Panc1 (cell line): ENCODE measurements at places on chromosomes 2 and 18.

GRCh38 chr18:38670486-38670885 lies 1104.9 kb upstream of the CELF4 start:
- no peak for DNase-seq

DNA sequence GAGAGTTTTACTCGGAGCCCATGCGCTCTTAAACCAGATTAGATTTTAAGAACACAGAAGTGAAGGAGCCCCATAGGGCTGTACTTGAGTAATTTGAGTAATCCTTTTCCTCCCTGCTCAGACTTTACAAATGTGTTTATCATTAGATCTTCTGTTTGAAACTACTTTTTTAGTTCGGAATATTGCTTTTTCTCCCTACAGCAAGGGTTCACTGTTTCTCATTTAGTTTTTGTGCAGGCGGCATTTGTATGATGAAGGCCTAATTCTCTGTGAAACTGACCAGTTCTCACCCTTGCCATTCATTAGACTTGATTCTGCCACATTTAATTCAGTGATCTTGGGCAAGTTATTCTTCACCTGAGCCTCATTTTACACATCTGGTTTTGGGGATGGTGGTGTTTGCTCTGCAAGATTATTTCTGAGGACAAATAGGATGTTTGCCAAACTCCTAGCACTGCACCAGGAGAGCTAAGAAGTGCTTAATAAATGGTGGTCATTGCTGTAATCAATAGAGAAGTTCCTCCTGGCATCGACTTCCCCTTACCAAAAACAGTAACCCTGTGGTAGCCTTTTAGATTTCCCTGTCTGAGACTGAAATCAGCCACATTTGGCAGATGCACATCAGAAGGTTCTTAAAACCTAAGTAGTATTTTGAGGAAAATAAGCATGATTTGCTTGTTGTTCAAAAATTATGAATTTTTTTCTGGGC lies 2.2 kb downstream of the B3GNT2 start:
- no peak for DNase-seq

DNA sequence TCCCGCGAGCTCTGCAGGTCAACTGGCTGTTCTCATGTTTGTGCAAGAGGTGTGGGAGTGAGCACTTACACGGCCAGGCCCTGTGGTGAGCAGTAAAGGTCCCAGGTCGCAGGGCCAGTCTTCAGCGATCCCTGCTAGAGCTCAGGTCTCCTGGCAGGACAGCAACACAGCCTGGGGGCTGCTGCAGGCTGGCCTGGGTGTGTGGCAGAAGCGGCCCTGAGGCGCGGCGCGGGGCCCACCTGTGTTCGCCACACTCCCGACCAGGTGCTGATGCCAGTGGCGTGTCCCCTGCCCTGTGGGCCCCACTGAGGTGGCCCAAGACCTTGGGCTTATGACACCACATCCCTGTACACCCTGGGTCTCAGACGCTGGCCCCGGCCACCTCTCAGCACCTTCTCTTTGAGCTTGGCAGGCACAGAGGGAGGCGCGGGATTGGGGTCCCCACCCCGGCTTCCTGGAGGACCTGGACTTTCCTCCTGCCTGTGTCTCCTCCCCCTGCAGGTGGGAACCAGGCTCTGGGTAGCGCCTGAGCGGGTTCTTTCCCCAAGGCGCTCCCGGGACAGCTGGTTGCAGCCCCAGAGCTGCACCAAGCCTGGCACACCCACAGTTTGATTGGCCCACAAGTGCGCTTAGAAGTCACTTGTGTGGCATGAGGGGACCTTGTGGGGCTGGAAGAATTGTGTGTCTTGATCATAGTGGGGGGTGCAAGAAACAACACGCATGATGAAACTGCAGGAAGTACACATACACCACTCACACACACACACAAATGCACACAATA lies 59.2 kb downstream of the TWIST2 start:
- DNase-seq = no peak

DNA sequence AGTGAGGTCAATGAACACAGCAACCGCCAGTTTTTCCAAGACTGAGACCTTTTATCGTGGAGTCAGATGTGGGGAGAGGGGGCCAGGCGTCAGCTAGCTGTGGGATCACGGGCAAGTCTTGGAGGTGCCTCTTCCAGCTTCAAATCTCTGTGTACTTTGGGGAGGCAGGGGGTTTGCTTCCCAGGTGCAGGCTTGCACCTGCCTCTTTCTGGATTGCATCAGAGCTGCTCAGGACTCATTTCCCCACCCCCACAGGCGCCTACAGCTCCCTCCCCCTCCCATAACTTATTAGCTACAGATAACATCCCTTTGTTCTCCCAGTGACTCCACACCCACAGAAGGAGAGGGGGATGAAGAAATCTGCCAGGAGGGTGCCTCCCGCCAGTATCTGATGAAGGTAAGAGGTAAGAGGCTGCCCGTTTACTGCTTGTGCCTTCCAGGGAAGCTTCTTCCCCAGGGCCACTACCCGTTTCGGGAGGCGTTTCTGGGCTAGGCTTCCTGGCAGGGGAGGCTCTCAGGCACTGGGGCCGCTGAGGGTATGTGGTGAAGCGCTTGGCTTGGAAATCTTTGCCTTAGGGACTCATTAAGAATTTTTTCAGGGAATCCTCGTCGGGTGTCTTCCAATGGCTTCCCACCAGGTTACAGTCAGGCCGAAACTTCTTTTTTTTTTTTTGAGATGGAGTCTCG lies 18.8 kb upstream of the MRPL33 start:
- DNase-seq = no peak

DNA sequence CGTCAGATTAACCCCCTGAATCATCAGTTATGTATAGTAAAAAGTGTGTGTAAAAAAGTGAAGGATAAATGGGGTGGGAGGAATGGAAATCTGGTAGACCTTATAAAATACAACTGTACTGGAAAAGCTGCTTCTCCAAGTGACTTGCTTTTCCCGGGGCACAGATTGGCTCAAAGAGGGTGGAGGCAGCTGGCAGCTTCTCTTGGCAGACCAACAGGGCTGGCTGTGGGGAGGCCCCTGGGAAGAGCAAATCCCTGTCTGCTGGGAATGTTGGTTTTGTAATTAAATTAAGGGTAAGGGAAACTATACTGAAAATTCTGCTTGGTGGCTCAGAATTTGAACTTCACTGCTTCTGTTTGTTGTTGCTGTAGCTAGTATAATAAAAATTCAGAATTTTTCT lies 154.2 kb upstream of the DLX2 start:
- DNase-seq = no peak

DNA sequence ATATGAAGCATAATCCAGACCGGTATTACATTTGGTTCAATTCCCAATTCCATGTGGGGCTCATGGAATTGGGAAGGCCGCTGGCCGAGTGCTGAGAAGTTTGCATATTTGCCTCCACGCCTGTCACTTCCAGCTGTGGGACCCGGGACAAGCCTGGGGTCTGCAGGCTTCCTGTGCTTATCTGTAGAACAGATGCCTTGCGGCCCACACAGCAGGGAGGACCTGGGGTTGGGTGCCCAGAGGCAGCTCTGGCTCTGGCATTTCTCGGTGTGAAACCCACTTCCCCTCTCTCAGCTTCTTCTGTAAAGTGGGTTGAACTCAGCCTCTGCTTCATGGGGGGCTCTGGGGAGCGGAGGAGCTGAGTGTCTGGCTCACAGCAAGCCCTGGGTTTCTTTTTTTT lies 97.9 kb downstream of the SH3BP4 start:
- no peak for DNase-seq

- DNase-seq = no peak
Measured at GRCh38 chr2:27262379-27263286, at the start of gene SLC30A3. Gene SLC30A3, minus strand, starts transcription at chr2:27263047. Its CDS starts 141 bp downstream, at chr2:27262906.

GRCh38 chr2:191325651-191326365 lies 80.6 kb downstream of the MYO1B start:
- no peak for DNase-seq

DNA sequence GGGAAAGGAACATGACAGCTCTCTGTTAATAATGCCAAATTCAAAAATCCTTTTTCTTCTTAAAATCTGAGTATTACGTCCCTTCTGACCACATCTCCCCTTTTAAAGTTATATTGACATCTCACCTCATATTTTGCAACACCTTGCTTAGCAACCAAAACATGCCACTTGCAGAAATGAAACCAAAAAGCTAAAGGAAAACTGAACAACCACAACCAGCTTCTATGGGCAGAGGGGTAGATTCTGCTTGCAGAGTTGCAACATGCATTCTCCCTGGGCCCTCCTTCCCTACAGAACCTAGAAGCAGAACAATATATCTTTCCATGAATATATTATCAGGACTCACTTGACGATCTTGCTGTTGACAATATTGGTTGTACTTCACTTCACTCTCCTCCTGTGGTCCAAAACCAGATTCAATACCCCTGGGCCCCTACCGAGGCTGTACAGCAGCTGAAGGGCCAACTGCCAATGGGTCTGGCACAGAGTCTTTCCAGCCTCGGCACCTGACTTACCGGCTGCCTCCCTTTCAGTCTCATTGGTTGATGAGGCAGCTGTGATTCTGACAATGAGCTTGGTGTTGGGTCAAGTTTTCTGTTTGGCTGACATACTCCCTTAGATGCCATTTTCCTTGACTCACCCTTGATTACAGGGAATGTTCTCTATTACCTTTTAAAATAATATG lies 616.6 kb downstream of the ZEB2 start:
- no peak for DNase-seq

- no peak for DNase-seq
Measured at GRCh38 chr18:74995419-74995736, 213.6 kb downstream of the PTGR3 start.

DNA sequence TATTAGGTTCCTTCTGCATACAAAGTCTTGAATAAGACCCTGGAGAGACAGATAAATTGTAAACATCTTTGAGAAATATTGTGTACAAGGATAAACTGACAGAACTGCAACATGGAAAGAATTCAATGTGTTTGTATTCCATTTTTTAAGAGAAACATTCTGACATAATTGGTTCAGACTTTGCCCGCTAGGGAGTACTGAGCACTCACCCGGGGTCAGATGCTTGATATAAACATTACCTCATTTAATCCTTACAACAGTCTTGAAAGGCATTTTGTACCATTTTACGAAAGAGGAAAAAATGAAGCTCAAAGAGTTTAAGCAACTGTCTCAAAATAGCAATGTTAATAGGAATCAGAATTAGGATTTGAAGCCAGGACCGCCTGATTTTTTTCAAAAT lies 416.7 kb upstream of the CRIM1 start:
- no peak for DNase-seq

- no peak for DNase-seq
Measured at GRCh38 chr2:198659096-198659870, 798.5 kb downstream of the SATB2 start.

DNA sequence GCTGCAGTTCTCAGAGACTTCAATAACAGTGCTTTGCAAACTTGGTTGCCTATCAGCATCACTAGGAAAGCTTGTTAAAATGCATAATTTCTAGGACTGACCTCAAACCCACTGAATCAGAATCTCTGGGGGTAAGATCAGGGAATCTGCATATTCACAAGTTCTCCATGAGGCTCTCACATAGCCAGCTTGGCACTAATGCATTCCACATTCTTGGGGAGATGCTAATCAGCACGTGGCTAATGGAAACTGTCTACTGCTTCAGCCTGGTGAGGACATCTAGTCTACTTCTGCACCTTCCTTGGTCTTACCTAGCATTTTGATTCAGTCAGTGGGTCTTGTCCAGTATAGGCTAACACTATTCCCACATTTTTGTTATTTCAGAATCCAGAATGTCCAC lies 56.3 kb downstream of the RBKS start:
- no peak for DNase-seq

DNA sequence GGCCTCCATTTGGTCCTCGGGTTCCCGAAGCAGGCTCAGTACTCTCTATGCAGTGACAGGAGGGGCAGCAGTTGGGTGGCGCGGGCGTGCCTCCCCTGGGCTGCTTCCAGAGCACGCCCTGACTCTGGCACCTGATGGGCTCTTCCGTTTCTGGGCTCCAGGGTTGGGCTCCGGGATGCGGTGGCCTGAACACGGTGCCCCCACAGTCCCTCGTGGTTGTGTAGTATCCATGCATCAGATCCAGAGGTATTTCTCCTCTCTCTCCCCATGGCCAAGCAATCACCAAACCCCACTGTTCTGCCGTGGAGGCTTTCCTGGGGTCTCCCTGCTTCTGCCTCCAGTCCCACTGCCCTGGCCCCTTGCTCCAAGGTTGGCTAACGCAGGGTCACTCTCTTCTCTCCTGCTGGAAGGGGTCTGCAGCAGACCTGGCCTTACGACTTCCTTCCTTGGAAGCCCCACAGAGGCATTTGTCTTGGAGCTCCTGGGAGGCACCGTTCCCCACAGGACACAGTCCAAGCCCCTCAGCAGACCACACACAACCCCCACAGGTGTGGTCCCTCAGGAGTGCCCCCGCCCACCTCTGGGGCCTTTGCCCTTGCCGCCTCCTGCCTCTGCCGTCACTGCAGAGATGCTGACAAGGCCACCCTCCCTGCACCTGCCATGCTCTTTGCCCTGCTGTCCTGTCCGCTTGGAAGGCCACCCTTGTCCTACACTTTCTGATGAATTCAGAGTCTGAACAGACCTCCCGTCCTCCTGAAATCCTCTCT lies 136.6 kb upstream of the ASB18 start:
- DNase-seq = no peak

DNA sequence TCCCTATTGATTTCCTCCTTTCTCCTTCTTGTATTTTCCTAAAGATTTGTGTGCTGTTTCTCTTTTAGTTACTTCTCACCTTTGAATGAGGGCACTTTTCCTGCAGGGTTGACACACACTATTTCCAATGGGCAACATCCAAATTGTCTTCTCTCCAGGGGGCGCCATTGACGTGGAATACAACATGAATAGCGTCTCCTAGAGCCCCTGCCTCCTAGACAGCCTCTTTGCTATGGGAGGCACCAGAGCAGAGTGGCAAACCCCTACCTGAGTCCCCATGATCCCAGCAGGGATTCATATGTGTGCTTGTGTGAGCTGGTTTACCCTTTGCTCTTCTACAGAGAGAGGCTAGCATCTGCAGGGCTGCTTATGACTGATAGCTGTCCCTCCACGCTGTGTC lies 61.3 kb upstream of the ITSN2 start:
- DNase-seq = no peak

GRCh38 chr2:217469203-217469810 lies 533.5 kb downstream of the TNS1 start:
- DNase-seq = no peak

DNA sequence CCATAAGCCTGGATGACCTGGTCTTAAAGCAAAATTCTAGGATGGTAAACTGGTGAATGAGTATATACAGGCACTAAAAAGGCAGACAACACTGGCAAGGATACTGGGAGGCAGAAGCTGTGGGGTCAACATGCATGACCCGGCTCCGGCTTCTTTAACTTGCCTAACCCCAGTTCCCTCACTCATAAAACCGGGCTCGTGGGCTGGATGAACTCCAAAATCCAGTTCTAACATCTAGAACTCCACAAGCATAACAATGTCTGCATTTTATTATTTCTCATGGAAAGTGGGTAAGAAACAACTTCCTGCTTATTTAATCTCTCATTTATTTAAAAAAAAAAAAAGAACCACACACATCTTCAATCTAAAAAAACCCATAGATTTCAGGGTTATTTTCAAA lies 57.3 kb downstream of the FARSB start:
- no peak for DNase-seq

- DNase-seq = no peak
Measured at GRCh38 chr2:237295889-237296480, 118.0 kb downstream of the COL6A3 start.

- no peak for DNase-seq
Measured at GRCh38 chr2:186060744-186061440, 322.3 kb downstream of the FSIP2 start.

GRCh38 chr18:21798126-21798525 lies 57.5 kb downstream of the MIB1 start:
- no peak for DNase-seq
